ENCODE measurements at places on chromosomes 7 and 10.

DNA sequence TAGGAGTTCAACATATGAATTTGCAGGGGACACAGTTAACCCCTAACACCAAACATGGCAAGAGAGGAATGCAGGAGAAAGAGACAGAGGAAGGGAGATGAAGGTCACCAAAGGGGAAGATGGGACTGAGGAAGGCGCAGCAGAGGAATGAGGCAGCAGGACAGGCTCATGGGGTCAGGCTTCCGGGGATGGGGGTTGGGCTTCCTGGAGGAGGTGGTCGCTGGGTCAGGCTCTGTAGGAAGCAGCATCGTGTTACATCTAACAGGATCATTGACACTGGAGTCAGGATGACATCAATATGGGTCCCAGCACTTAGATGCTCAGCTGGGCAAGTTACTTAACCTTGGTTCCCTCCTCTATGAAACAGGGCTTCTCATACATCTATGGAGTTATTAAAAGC, 113.2 kb downstream of the NPTX2 start:
- DNase-seq, result no peak

GRCh38 chr7:128917122-128917521, 6.6 kb upstream of the KCP start:
- DNase-seq, result no peak

DNA sequence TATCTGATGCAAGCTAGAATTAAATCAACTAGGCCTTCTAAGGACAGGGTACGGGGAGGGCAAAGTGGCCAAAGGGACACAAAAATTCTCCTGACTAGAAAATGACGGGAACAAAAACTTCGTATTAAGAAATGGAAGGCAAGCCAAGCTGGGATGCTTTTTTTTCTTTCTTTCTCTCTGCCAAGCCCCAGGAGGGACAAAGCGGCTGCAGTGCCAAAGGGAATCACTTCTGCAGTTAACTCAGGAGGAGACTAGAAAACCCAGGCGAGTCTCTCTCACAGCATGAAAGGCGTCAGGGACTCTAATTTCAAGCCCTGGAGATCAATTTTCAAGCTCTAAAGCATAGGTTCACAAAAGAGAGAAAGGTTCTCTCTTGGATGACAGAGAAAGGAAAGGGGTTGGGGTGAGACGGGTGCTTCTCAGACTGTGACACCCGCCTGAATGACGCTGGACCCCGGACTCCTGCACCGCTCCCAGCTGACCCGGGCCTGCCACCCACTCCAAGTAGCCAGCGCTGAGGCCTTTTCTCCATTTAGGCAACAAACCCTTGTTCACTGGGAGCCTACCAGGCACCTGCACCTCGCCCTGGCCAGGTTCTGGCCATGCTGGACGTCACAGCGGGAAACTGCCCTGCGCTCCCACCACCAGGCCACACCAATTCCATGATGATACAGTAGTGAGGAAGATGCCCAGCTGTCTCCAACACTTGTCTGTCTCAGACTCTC, 56.5 kb downstream of the KIAA1549 start:
- no peak for DNase-seq

GRCh38 chr10:5484205-5484604, 15.2 kb downstream of the CALML5 start:
- no peak for DNase-seq

- no peak for DNase-seq
Observed at GRCh38 chr7:151808400-151809145, 68.3 kb downstream of the PRKAG2 start.

DNA sequence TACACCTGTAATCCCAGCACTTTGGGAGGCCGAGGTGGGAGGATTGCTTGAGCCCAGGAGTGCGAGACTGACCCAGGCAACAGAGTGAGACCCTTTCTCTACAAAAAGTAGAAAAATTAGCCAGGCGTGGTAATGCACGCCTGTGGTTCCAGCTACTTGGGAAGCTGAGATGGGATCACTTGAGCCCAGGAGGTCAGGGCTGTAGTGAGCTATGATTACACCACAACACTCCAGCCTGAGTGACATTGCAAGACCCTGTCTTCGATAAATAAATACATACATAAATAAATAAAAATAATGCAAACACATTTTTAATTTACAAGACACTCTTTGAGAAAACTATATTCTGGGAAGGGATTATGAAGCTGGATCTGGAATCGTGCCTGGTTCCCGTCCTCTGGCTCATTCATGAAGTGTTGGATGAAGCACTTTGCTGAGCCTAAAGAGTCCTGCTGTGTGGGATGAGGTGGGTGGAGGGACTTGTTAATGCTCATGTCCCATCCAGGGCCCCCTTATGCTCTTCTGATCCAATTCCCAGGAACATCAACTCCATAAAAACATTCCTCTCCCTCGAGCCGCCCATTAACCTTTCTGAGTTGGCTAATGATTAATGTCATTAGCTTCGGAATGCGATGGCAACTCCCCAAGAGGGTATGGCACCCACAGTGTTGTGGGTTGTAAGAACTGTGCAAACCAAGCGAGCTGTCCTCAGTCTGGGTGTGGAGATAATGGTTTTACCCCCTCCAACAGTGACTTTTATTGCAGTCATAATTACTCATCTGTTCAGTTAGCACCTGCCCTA, 236.3 kb downstream of the BAMBI start:
- no peak for DNase-seq

DNA sequence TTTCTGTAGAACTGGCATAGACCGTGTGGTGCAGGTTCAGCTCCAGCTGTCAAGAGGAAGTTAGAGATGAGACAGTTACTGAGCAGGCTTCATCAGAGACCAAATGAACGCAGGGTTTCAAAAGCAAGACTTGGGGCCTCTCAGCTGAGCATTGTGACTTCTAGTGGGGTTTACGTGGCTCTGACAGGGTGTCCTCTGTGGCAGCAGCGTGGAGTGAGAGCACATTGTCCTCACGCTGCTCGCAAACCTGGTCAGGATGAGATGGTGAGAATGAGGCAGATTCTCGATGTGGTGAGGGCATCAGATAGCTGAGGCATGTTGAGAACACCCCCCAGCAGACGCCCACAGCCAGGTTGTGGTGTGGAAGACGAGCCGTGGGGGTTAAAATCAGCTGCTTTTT, 126.0 kb downstream of the DNAJB6 start:
- no peak for DNase-seq

- DNase-seq, result no peak
Observed at GRCh38 chr7:23471106-23471859, 992 bp upstream of the IGF2BP3 start.

DNA sequence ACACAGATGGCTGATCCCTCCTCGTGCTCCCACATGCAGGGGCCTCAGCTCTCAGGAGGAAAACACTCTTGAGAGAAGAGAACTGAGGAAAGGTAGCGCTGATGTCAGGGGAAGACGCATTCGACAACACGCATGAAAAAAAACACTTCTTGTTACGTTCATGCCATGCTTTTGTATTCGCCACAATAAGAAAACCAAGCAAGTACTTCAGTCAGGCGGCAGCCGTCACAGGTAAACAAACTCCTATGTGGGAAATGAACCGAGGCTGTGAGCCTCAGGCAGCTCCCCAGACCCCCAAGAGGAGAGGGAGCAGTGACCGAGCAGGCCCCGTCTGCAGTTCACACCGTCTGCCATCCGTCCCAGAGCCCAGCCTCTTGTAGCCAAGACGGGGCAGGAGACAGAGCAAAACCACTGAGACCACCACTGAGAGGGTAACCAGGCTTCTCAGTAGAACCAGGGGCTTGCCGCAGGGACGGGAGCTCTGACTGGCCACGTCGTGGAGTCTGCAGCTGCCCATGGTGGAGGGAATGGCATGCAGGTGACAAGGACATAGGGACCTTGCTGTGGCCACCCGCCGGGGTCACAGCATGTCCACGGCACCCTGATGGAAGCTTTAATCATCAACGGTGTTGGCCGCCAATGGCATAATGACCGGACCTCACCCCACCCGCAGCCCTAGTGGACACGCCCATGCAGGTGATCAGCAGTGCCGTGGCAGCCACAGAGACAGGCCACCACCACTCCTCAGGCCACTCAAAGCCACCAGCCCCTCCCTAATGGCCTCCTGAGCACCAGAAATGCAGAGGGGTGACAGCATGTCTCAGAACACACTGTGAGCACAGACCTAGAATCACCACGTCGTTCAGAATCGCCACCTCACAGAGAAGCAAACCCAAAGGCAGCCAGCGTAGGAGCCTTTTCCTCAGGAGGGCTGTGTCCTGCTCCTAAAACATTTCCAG, 304.3 kb downstream of the PTPRN2 start:
- no peak for DNase-seq

- no peak for DNase-seq
Observed at GRCh38 chr7:111266613-111267012, 175.7 kb downstream of the LRRN3 start.

DNA sequence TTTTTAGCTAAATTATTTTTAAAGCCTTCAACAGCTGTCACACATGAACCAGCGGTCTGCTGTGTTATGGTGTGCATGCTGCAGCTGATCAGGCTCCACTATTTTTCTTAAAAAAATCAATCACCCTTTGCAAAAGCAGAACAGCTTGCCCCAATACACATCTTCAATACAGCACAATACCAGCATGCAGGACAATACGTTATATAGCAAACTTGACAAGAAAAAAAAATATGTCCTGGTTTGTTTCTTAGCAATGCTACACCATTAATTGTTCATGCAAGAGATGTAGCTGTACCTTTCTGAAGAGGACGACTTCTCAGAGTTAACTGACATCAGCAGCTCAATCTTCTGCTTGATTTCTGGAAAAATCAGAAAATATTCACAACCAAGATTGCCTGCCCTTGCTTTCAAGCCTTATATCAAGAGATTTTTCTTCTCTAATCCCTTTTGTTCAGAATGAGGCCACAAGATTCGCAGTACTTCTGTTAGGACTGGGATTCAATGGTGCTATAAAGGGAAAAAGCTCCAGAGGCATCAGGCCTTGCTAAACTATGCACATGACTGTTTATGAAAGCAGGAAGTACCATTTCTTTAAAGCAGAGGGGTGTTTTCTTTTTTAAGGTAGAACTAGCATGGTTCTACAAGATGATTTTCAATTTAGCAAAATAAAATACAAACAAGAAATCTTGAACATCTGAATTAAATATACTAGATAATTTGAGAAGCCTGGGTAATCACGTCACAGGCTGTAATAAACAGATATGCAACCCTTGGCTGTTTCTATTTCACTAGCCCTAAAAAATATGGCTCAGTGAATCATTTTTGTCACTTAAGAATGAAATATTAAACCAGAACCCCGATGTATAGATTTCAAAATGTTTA, 120.0 kb downstream of the SRPK2 start:
- no peak for DNase-seq

- no peak for DNase-seq
Observed at GRCh38 chr7:84985073-84985784, 201.6 kb downstream of the SEMA3D start.

GRCh38 chr10:14333606-14334005, 2.9 kb upstream of the FRMD4A start:
- DNase-seq, result no peak

DNA sequence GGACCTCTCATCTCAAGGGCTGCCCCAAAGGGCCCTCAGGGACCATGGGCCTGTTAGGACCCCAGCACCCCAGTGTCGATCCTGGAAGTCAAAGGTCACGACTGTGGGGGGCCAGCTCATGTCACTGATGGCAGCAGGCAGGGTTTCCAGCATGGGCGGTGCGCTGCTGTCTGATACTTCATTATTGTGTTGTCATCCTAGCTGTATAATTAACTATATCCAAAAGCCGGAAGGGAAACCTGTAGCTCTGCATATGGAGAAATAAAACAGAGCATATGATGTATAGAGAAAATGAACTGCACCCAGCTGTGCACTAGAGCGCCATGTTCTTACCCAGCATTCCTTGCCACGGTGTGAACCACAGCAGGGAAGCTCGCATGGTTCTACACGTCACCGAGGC, 196.3 kb downstream of the EBF3 start:
- no peak for DNase-seq

DNA sequence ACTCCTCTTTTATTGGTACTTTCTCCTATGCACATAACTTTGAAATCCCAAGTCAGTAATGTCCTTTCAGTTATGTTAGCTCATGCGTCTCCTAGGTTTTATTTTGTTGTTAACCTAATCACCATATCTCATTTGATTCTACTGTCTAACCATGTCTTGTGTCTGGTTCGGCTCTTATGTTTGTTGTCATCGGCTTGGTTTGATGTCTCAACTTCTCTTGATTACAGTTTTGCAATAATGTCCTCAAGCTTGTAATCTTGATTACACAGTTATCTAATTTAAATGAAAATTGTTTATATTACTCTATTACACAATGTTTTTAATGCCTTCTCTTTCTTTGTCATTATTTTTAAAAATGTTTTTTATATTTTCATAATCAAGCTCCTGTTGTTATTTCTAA, 35.9 kb upstream of the SEMA3A start:
- DNase-seq, result no peak

DNA sequence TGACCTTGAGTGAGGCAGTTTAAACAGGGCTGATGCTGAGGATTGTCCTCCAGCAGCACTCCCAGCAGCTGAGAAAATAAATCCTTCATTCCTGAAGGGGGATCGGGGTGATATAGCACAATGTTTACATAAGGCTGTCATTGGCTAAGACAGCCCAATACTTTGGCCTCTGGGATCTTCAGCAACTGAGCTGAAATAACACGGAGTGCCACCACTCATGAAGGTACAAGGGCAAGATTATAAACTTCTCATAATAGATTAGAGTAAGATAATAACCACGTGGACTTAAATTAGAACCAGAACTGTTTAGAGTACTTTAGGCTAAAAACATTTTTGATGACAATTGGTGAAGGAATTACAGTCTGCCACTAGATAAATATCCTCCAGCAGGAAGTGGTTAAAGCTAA, 70.0 kb upstream of the PAPSS2 start:
- DNase-seq, result no peak

GRCh38 chr7:131112431-131112830, 215.2 kb upstream of the MKLN1 start:
- DNase-seq, result no peak

GRCh38 chr10:8502573-8502972, 448.1 kb downstream of the GATA3 start:
- DNase-seq, result no peak

- no peak for DNase-seq
Observed at GRCh38 chr10:68251625-68252495, 19.9 kb upstream of the ATOH7 start.

GRCh38 chr10:50224330-50224952, 26.9 kb downstream of the ASAH2 start:
- no peak for DNase-seq

DNA sequence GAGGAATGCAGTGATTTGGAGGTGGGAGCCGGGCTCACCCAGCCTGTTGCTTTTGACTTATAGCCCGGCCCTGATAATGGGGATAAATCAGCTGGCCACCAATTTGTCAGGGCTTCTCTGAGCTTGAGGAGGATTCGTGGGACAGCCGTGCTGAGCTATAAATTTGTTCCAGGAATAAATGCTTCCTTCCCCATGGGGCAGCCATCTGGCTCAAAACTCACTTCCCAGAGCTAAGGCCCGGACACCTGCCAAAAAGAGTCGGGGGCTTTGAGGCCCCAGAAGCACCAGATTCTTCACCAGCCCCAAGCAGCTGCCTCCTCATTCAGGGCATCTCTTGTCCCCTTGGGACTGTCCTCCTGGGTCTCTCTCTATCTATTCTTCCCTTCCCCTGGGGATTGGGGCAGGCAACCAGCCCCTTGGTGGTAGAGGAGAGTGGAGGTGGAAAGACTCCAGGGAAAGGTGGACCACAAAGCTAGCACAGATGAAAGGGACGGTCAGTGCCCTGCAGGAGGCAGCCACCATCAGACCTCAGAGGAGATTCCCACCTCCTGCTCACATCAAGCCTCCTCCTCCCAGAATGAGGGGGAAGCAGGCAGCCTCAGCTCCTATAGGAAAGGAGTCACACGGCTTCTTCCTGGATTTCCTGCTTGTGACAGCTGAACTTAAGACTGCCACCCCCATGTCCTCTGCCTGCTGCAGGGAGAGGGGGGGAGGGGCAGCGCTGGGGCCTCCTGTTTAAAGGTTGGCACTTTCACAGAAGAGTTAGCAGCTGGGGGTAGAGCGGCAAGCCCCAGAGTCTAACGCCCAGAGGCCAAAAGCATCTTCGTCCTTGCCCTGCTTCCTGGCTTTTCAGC, 44.2 kb upstream of the LRRC4 start:
- no peak for DNase-seq

All from stimulated activated CD8-positive, alpha-beta memory T cell treated with anti-CD3 and anti-CD28 coated beads, Interleukin-4, amount 100 ng/mL, for 4 hours (primary cell).